ENCODE measurements at places on chromosomes 6 and 20. TPM values are rescaled to one million over a fixed set of nuclear protein-coding genes. Genes with fewer than 3 reads are reported as not detected.

DNA sequence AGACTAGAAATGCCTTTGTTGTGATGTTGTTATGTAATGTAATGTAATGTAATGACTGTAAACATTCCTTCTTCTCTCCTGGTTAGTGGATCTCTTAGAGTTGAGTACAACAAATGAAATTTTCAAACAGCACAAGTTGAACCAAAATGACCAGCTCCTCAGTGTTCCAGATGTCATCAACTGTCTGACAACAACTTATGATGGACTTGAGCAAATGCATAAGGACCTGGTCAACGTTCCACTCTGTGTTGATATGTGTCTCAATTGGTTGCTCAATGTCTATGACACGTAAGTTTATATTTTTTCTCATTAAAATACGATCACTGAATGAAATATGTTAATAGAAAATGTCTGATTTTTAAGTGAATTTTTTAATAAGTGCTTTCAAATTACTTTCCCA, 496.7 kb downstream of the UTRN start:
- H3K4me1 ChIP-seq: no peaks in the 10 kb centered on the region
- no peaks in the 10 kb centered on the region for H3K27me3 ChIP-seq
- no peak overlapping the region for H3K27ac ChIP-seq

DNA sequence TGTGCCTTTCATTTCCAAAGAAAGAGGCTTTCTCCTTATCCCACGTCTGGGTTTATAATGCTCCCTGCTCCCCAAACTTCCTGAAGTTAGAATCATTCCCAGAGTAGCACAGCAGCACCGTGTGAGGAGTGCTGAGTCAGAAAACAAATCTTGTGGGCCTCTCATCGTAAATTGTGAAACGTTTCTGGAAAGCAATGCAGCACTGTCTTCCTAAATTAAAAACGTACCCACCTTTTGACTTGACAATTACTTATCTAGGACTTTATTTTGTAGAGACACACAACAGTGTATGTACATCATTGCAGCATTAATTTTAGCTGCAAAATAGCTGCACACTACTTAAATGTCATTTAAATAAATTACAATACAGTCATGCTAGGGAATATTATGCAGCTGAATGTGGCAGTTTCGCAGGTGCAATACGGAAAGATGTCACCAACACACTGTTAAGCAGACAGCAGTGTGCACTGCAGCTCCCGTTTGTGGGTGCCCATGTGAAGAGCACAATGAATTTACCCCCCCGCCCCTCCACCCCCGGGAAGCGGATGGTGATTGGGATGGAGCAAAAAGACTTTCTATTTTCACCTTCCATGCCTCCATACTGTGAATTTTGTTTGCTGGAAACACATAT, 30.8 kb downstream of the RRBP1 start:
- H3K27ac ChIP-seq: no peak overlapping the region
- H3K36me3 ChIP-seq: no peaks in the 10 kb centered on the region
- H3K27me3 ChIP-seq: no peaks in the 10 kb centered on the region
- H3K4me3 ChIP-seq: no peak overlapping the region
- peaks cover 4% of the 10 kb centered on the region for H3K4me1 ChIP-seq
- DNase-seq: no peak

GRCh38 chr6:148347441-148348054, 4.9 kb downstream of the SASH1 start:
- DNase-seq: no peak
- no peaks in the 10 kb centered on the region for H3K27me3 ChIP-seq
- H3K4me1 ChIP-seq: peaks cover 26% of the 10 kb centered on the region
- no peak overlapping the region for H3K4me3 ChIP-seq
- H3K36me3 ChIP-seq: no peaks in the 10 kb centered on the region

DNA sequence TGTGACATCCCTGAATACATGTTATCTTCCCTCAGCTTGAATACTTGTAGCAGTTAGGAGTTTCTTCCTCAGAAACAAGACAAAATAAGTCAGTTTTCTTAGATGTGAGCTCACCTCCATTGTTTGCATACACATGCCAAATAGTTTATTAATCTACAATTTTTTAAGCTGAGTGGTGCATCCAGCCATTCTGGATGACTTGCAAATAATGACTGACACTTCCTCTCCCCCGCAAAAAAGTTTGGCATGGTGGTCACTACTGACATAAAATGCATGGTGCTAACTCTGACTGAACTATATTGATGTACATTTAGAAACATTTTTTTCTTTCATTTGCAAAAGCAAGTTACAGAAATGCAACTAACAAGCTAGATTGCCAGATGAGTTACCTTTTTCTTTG, 55.5 kb downstream of the CYB5R4 start:
- H3K4me3 ChIP-seq: no peak overlapping the region
- DNase-seq: no peak
- no peaks in the 10 kb centered on the region for H3K36me3 ChIP-seq
- no peak overlapping the region for H3K27ac ChIP-seq

DNA sequence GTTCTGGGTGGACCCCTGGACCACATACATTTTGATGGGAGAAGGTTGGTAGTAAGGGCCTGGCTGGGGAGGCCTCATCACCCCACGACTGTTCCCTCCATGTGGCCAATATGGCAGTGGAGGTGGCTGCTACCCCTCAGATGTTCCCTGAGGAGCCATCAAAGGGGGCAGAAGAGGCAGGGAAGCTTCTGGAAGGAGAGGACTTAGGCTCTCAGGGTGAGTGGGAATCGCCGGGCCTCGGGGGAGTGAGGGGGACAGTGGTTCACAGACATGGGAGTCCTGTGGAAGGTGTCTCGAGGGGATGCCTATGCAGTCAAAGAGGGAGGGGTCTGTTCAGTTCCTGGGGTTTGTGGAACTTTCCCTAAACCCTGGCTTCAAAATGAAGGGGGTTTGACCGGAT, 32.9 kb upstream of the FRMD1 start:
- H3K4me3 ChIP-seq: no peak overlapping the region
- no peaks in the 10 kb centered on the region for H3K36me3 ChIP-seq
- no peaks in the 10 kb centered on the region for H3K27me3 ChIP-seq
- no peaks in the 10 kb centered on the region for H3K4me1 ChIP-seq

GRCh38 chr20:20677186-20677585, 35.3 kb downstream of the RALGAPA2 start:
- no peak for DNase-seq
- no peak overlapping the region for H3K27ac ChIP-seq
- no peaks in the 10 kb centered on the region for H3K27me3 ChIP-seq
- H3K36me3 ChIP-seq: no peaks in the 10 kb centered on the region
- H3K4me1 ChIP-seq: peaks cover 15% of the 10 kb centered on the region

DNA sequence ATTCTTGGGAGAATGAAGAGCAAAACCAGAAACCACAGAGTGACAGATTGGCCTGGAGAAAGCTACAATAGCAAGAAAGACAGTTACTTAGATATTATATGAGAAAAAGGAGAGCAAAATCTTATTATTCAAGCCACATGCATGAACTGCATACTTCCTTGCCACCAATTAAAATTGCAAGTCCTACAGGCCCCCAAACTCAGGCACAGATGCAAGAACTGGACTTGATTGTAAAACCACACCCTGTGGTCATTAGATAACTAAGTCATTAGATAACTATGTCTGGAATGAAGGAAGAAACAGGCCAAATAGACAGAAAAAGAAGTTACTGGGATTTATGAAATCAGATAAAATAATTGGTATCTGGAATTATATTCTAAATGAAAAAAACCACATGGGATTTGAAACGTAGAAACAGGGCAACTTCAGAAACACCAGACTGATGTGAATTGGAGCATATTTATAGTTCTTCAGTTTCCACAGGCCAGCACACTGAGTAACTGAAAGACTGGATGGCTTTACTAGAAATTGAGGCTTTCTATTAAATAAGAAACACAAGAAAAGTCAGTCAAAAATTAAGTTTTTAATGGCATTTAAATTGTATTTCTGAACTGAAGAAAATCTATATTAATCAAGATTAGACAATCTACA, 49.4 kb upstream of the CARMIL1 start:
- H3K27me3 ChIP-seq: no peaks in the 10 kb centered on the region
- H3K36me3 ChIP-seq: no peaks in the 10 kb centered on the region
- H3K27ac ChIP-seq: no peak overlapping the region
- no peak overlapping the region for H3K4me3 ChIP-seq

GRCh38 chr6:52333840-52334200, 28.1 kb upstream of the PAQR8 start:
- H3K27me3 ChIP-seq: no peaks in the 10 kb centered on the region
- no peak overlapping the region for H3K4me3 ChIP-seq

DNA sequence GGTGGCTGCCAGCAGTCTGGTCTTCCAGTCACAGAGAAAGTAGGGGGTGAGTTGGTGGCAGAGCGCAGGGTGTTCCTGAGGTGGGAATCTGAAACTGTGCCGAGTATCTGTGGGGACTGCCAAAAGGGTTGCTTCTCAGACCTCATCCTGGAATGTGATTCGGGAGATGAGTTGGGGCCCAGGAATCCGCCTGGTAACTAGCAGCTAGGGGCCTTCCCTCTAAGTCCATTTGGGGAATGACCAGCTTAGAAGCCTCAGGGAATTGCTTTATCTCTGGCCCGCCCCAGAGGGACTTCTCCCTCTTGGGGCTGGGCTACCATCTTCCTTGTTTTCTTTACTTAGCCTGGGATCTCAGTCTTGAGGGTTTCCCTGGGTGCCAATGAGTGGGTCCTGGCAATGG, 49.6 kb downstream of the MOCS1 start:
- H3K27ac ChIP-seq: peak overlapping the region; percentile 89
- DNase-seq: no peak
- no peaks in the 10 kb centered on the region for H3K36me3 ChIP-seq
- H3K4me1 ChIP-seq: peaks cover 14% of the 10 kb centered on the region
- H3K27me3 ChIP-seq: no peaks in the 10 kb centered on the region

DNA sequence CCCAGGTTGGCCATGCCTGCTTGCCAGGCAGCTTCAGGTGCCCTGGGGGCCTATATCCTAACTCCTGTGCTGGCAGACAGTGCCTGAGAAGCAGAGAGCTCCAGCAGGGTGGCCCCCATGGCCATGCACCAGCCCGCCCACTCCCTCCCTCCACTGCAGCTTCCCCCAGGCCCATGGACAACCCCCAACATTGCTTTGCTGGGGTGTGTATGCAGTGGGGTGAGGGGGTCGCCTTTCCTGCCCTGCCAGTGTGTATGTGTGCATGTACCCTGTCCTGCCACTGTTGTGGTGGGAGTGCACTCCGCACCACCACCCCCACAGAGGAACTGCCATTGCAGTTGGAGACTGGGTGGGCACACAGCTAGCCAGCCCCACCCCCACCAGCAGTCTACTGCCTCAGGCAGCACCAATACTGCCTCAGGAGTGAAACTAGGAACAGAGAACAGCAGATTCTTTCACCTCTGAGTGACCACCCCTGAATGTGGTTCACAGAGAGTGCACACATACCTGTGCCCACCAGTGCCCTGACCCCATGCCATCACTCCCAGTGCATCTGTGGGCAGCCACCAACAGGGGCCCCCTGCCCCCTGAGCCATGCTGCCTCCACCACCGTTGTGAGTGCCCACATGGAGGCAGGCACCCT, 151.1 kb downstream of the LRRC1 start:
- DNase-seq: no peak
- no peaks in the 10 kb centered on the region for H3K36me3 ChIP-seq
- no peaks in the 10 kb centered on the region for H3K4me1 ChIP-seq
- H3K27ac ChIP-seq: no peak overlapping the region
- H3K4me3 ChIP-seq: no peak overlapping the region
- no peaks in the 10 kb centered on the region for H3K27me3 ChIP-seq

DNA sequence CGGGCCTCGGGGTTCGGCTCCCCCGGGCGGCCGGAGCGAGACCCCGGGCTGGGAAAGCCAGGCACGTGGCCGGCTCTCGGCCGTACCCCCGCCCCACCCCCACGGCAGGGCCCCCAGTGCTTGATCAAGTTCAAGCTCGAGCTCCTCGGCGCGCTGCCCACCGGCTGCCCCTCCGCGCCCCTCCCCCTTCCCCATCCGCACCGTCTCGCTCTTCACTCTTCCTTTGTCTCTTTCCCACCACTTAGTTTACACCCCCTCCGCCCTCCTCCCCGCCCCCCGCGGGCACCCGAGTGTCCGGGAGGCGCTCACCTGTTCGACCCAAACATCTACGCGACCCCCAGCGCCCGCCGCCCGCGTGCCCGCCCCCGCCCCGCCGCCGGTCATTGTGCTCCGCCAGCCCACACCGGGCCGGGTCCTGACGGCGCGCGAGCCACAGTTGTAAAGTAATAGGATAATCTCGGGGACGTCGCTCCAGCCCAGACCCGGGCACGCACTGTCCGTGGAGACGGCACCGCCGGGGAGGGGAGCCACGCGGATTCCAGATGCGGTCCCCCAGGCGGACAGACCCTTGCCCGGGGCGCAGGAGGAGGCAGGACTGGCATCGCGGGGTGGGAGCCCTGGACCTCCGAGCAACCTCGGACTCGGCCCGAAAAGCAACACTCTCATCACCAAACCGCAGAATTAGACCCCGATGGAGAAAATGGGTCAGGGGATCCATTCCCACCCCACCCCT, 100.7 kb downstream of the NOL4L start:
- no peaks in the 10 kb centered on the region for H3K36me3 ChIP-seq
- no peak for DNase-seq
- H3K4me3 ChIP-seq: peak overlapping the region; percentile 69
- H3K27ac ChIP-seq: peak overlapping the region; percentile 72
- H3K4me1 ChIP-seq: peaks cover 60% of the 10 kb centered on the region

DNA sequence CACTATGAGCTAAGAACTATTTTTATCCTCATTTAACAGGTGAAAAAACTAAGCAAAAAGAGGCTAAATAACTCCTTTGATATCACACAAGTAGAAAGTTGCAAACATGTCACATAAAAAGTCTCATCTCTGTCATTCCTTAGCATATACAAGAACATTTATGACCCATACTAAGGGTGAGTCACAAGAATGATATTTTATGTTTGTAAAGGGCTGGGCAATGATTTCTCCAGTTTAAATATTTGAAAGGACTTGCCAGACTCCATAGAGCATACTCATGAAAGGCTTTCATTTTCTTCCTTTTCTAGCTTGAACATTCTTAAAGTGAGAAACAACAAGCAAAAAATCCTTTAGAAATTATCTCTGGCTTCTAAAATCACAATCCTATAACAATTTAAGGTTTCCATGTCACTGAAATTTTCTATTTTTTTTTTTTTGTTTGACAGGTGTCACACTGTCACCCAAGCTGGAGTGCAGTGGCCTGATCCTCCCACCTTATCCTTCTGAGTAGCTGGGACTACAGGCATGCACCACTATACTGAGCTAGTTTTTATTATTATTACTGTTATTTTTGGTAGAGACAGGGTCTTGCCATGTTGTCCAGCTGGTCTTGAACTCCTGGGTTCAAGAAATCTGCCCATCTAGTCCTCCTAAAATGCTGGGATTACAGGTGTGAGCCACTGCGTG, 338.0 kb upstream of the KHDRBS2 start:
- H3K27ac ChIP-seq: no peak overlapping the region
- no peak overlapping the region for H3K4me3 ChIP-seq
- H3K4me1 ChIP-seq: no peaks in the 10 kb centered on the region
- DNase-seq: no peak
- H3K27me3 ChIP-seq: no peaks in the 10 kb centered on the region

The C20orf204 gene
- total RNA-seq: not detected

The MYMX gene
- not detected for total RNA-seq

The THBD gene
- 93.4 TPM for total RNA-seq

The PLCB4 gene
- 1.7 TPM for total RNA-seq

The GSTA2 gene
- not detected for total RNA-seq

The FAXC gene
- total RNA-seq: 5.9 TPM

The ULBP2 gene
- total RNA-seq: 11.1 TPM

Measured in esophagus squamous epithelium (tissue), 5 donors.